ENCODE measurements at places on chromosomes 12 and 14.

- peak; percentile 74 for DNase-seq
These were observed 24.0 kb downstream of the KLRK1 start for GRCh38 chr12:10365696-10366405.

DNA sequence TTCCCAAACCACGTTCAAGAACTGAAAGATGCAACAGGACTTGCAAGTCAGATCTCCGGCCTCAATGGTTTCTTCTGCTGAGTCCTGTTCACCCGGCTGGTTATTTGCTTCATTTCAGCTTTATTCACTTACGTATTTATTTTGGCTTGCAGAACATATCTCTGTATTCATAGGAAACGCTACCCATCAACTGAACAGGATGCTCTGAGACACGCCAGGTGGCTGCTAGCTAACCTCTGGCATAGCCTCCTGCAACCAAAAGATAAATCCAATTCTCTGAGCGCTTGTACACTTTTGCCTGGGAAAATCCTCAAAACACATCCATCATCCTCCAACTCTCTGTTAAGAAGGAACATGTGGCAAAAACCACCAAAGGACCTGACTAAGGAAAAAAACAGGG lies 17.3 kb downstream of the MAP3K9 start:
- DNase-seq: no peak

- no peak for DNase-seq
These were observed 217.8 kb downstream of the KIF26A start for GRCh38 chr14:104356020-104356737.

DNA sequence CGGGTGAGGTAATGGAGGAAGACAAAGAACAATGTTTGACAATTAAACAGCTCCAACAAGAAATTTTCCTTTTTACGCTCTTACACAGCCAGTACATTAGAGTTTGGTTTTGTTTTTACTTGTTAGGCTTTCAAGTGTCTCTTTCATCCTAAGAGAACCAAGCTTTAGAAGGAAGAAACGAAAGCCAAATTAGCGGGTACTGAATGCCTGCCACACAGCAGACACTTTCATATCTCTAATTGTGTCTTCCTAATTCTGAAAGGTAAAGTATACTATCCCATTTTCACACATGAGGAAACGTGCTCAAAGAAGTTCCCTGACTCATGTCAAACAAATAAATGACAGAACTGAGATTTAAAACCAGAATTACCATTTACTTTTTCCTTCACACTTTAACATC lies 65.0 kb downstream of the CDK17 start:
- DNase-seq: no peak

GRCh38 chr12:83461336-83461935 lies 774.7 kb downstream of the TMTC2 start:
- no peak for DNase-seq

- no peak for DNase-seq
These were observed 42.5 kb upstream of the HMGA2 start for GRCh38 chr12:65781681-65782269.

DNA sequence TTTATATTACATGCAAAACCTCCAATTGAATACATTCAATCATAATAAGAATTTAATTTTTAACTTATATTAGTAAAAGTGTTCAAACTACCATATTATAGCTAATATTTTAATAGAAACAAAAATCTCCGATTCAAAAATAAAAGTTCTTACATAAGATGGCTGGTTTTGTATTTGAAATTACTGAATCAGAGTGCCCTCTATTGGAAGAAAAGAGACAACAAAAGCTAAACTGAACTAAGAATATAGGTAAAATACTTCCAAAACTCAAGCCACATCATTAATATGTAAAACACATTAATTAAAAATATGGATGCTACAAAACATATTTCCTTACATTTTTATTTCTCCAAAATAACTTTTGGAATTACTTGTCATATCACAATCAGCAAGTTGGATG lies 120.3 kb downstream of the GARIN6 start:
- peak; percentile 7 for DNase-seq

DNA sequence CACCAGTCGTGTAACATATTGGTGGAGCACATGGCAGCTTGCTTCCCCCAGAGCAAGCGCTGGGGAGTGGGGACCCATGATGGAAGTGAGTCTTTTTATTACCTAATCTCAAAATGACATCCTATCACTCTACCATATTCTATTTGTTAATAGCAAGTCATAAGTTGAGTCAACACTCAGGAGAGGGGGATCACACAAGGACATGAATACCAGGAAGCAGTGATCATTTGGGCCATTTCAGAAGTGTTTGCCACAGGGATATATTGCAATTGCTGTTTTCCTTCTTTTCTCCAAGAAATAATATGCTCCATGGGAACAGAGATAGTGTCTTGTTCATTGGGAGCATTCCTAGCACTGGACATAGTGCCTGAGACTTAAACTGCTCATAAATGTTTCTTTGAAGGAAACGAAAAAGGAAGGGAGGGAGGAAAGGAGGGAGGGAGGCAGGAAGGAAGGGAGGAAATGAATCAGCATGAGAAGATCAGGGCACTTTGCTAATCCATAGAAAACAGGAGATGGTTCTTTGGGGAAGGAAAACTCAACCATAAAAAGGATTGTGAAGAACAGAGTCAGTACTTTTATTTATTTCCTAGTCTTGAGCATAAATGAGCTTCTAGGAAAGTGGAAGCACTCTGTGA lies 39.2 kb upstream of the EEA1 start:
- no peak for DNase-seq

DNA sequence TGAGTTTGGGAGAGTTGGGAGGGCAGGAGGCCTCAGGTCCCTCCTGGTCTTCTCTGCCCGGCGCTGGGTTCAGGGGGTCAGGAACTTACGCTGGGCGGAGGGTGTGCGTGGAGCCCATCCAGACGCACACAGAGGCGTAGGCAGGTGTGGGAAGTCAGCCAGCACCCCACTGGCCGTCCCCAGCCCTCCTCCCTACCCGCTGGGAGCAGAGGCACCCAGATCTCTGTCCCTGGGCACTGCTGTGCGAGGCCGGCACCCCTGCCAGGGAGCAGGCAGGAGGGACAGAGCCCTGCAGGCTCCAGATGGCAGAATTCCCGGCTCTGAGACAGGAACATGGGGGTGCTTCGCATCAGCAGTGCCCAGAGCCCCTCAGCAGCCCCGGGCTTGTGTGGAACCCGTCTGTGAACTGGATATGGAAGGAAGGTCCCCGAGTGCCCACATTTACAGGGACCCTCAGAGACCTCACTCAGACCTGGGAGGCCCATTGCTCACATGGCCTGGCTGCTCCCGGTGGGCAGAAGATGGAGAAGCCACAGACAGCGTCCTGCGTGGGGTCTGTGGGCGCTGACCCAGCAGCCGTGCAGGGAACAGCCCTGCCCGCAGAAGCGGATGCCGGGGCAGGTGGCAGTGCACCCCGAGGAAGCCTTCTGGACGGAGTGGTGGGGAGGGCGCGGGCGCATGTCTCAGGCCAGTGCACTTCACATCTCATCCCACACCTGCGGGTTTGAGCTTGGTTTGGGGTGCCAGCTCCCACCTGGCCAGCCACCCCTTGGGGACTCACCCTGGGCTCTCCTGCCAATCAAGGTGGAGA lies 59.3 kb downstream of the LRCOL1 start:
- no peak for DNase-seq

- peak; percentile 80 for DNase-seq
These were observed 108.5 kb downstream of the NRXN3 start for GRCh38 chr14:78278464-78279250.

GRCh38 chr14:25836636-25837035 lies 761.2 kb downstream of the NOVA1 start:
- DNase-seq: no peak

DNA sequence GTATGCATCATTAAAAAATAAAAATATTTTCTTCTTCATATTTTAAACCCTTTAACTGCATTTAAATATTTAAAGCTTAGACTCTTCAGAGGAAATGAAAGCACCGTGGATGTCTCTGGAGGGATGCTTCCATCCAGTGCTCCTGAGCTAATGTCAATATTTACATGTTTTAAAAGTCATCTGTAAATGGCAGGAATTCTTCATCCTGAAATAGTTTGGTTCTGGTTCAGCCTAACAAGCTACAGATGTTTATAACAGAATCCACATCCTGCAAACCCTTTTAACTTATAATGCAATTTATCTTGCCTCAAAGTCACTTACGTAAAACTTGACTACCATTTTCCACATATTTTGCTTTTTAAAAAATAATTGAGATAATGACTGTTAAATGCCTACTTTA lies 1207.3 kb downstream of the SLC16A7 start:
- no peak for DNase-seq

- DNase-seq: peak; percentile 24
These were observed 77.5 kb upstream of the CPSF6 start for GRCh38 chr12:69161829-69162228.

DNA sequence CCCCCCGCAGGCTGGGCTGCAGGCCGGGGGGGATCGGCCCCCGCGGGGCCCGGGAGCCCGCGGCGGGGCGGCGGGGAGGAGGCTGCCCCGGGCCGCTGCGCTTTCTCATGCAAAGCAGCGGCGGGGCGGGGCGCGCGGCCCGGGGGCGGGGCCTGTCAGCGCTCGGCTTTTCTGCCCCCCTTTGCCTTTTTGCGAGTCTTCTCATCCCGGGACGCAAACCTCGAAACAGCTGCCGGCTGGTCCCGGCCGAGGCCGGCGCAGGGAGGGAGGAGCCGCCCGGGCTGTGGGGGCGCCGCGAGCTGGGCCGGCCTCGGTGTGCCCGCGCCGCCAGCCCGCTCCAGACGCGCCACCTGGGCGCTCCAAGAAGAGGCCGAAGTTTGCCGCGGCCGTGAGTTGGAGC lies at the start of gene FZD10:
Gene FZD10, plus strand, starts transcription at position 198 of the 400 bp plus-strand sequence. CDS start 479 bp downstream, outside the sequence.
- DNase-seq: no peak

DNA sequence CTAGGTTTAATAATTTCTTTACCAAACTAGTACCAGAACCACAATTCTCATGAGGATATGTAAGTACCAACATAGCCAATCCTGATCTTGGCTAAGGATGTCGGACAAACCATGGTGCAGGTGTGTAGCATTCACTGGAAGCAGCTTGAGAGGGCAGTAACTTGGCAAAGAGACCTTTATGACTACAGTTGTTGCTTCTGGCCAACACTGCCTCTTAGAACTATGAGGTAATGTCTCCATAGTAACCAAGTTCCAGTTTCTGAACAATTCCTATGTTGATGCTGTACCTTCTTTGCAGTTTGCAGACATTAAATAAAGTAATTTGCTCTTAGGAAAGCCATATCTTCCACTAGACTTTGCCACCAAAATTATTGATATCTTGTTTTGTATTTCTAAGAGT lies at the start of gene LMNTD1:
Gene LMNTD1, minus strand, starts transcription at position 186 of the 400 bp plus-strand sequence. CDS start 324 bp downstream, outside the sequence.
- no peak for DNase-seq

DNA sequence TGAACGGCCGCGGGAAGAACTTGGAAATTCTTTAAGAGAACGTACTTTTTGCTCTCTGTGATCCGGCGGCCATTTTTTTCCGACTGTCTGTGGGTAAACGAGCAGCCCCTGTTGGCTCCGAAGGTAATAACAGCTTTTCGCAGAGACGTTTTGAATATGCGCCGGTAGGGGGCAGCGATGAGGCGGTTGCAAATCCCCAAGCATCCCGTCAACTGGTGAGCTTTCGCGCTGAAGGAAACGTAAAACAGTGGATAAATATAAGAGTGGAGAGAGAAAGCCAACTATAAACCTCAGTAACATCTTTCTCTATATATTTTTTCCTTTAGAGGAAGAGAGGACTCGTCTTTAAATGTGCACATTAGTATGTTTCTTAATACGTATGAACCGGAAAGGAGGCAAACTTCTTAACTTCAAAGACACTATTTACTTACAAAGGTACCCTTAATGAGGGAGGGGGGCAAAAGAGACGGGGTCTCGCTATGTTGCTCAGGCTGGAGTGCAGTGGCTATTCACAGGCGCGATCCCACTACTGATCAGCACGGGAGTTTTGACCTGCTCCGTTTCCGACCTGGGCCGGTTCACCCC lies 9.6 kb upstream of the NEMF start:
- peak; percentile 94 for DNase-seq

GRCh38 chr14:101028971-101029667 lies 125.6 kb upstream of the RTL1 start:
- DNase-seq: peak; percentile 91

DNA sequence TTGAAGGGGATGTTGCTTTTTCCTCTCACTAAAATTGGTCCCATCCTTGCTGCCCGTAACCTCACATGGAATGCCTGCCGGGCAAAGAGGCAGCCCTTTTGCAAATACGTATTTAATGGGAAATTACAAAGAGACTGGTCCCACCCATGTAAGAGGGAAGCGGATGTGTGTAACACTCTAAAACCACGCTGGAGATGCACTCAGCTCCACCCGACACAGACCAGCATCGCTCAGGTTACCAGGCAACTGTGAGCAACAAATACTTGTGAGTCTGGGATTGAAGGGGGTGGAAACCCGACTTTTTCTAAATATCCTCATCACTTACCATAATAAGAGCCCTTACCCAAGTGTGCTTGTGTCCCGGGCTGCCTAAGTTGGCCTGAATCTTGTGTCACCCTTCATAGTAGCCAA lies 47.7 kb downstream of the ELK3 start:
- DNase-seq: no peak

DNA sequence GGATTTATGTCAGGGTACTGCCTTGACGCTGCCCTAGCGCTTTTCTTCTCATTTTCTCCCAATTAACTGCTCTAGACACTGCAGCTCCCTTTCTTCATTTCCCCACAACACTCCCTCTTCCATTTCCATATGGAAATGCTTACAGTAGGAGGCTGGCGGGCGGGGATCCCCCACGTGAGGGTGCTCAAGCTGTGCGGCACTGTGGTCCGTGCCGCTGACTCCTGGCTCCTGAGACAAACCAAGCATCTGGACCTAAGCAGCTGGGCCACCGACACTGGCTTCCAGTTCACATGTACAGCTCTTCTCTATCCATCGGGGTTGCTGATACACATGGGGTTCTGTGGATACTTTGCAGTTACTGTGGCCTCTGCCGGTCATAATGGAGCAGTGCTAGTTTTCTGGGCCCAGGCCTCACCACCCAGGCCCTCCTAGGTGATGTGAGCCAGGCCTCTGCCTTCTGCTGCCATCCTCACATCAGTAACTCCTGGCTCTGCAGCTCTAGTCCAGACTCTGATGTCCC lies 20.2 kb downstream of the TCHP start:
- no peak for DNase-seq

- no peak for DNase-seq
These were observed 120.7 kb upstream of the MED13L start for GRCh38 chr12:116398193-116398592.

DNA sequence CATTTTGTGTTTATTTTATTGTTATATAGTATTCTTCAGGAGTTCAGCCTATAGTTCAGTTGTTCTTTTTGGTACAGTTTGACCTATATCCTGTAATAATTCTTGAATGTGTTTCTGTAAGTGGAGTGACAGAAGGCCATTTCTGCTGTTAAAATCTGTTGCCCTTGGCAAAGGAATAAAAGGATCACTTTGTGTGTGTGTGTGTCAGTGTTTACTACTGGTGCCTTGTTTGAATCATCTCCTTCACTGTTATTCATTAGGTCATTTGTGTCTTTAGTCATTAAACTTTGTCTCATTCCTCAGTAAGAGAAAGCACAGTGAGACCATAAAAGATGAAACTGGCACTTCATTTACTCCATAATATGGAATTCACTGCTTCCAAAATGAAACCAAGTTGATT lies 130.7 kb downstream of the TMTC2 start:
- no peak for DNase-seq
